ENCODE measurements at places on chromosomes 5 and 9. TPM values are rescaled to one million over a fixed set of nuclear protein-coding genes. Genes with fewer than 3 reads are reported as not detected.

The FBP1 gene
- not detected for total RNA-seq

The RNF183 gene
- total RNA-seq, result not detected

The LEAP2 gene
- 1.2 TPM for total RNA-seq

The NRG2 gene
- total RNA-seq, result 0.06 TPM

The ACTL7A gene
- not detected for total RNA-seq

The PCDHA1 gene
- not detected for total RNA-seq

The DTWD2 gene
- total RNA-seq, result 0.85 TPM

The FAM153A gene
- total RNA-seq, result 0.41 TPM

The SLC45A2 gene
- not detected for total RNA-seq

The HSPB3 gene
- total RNA-seq, result 0.51 TPM

The BTNL3 gene
- total RNA-seq, result not detected

The COL27A1 gene
- total RNA-seq, result 13.0 TPM

The SPATA31E1 gene
- total RNA-seq, result not detected
